ENCODE measurements at places on chromosomes 7 and 10.

GRCh38 chr10:69703766-69704630 is 74.0 kb downstream of the FAM241B start:
- DNase-seq = no peak

DNA sequence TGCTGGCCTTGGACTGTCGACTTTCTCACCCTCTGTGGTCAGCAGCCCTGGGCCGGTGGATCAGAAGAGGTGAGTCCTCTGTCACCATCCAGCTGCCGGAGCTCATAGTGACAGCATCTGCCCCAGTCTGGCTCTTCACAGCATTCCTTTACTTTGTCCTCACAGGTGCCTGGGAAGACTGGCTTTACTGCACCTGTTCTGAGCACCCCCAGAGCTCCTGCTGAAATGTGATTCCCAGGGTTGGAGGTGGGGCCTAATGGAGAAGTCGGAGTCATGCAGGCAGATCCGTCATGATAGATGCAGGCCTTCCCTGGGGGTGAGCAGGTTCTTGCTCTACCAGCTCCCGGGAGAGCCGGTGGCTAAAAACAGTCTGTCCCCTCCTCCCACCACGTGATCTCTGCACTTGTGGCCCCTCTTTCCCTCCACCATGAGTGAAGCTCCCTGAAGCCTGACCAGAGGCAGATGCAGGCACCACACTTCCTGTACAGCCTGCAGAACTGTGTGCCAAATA is 171.5 kb downstream of the ZMYND11 start:
- no peak for DNase-seq

DNA sequence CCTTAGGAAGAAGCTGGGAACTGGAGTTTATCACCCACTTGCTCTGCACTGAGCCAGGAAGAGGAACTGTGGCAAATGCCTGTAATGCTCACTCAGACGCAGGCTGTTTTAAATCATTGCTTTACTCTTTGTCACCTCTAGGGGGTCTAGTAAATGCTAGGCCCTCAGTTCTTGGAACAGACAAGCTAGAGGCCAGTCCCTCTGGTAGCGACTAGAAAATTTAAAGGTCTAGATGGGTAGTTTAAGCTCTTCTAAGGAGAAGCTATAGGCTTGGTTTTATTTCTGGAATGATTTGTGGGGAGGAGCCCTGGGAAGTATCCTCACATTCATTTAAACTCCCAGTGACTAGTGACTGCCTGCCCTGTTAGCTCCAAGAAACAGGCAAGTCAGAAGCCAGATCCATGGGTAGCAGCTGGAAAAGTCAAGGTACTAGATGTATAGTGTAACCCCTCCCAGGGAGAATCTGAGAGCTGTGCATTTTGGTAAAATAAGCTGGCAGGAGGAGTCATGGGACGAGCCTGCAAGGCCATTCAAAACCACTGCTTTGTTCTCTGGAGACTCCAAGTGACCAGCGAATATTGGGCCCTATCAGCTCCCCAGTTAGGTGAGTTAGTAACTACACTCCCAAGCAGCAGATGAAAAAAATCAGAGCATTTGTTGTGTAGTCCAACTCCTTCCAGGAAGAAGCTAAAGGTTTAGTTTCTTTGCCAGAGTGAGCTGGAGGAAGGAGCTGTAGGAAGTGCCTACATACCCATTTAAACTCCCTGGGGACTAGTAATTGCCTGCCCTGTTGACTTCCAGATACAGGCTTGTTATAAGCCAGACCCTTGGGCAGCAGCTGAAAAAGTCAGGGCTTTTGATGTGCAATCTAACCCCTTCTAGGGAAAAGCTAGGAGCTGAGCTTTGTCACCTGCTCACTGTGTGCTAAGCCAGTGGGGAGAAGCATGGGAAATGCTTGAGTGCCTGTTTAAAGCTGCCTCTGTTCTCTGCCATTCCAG is 68.9 kb downstream of the DYNC1I1 start:
- no peak for DNase-seq

- no peak for DNase-seq
Observed at GRCh38 chr7:45295222-45295621, 137.6 kb downstream of the RAMP3 start.

DNA sequence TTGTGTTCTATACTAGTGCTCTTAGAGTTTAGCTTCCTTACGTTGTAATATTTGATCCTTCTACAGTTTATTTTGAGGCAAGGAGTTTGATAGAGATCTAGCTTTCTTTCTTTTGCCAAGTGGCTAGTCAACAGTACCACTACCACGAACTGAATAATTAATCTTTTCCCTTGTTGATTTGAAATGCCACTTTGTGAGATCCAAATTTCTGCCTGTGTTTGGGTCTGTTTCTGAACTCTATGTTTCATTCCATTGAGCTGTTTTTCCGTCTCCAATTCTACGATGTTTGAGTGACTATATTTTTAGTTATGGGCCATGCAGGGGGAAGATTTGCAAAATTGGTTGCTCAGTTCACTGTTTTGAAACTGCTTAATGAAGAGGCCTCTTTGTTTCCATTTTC is 134.7 kb downstream of the KIAA1217 start:
- no peak for DNase-seq

- DNase-seq = no peak
Observed at GRCh38 chr10:4653160-4653559, 172.8 kb upstream of the AKR1E2 start.

Data from activated B cell treated with CpG ODN at 0.5 μM for 24 hours (primary cell).